ENCODE measurements at places on chromosomes 7 and 10.

- DNase-seq, result no peak
Observed at GRCh38 chr7:46168671-46169383, 247.8 kb upstream of the IGFBP3 start.

DNA sequence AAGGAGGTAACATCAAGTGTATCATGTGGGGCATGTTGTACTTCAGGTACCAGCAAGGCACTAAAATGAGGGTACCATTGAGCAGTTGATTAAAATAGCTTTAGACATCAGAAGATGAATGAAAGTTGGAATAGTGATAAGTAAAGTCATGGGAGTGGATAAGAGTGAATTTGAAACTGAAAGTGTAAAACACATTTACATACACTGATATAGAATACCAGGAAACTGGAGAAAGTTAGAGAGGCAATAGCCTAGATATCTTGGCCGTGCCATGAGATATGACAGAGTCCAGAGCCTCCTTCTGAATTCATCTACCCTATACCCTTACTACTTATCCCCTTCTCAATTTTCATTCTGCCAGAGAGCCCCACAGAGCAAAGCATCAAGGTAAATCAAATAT is 76.6 kb downstream of the GRM3 start:
- DNase-seq, result no peak

DNA sequence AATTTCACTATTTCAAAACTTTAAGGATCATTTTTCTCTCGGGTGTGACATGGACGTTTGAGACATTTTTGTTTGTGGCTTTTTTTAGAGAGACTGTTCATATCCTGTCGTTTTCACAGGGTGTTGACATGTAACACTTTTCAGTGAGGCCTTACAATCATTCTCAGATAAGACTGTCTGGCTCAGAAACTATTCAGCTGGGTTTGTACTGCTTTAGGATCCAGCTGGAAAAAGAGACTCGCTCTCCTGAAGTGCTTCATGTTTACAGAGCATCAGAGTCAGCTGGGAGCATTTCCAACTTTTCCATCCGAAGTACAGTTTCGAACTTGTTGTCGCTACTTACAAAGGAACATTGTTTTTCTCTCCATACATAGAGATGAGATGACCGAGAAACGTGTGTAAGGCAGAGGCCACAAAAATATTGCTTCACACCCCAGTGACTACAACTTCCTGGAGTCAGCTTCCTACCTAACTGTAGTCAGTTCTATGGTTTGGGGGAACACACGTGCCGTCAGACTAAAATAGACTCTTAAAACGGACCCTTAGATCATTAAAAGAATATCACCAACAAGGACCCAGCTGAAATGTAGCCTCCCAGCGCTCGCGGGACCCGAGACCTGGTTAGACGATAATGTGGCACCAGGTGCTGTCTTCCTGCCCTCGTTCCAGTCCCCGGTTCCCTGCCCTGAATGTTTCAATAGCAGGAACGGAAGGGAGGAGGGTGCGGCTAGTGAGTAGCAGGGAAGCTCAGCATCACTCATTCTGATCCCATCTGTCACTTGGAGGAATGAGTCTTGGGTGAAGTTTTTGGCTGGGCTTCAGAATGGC is 78.0 kb downstream of the MKI67 start:
- DNase-seq, result no peak

- DNase-seq, result no peak
Observed at GRCh38 chr10:19826712-19827111, 10.5 kb downstream of the PLXDC2 start.

GRCh38 chr10:49089557-49090188 is 25.6 kb downstream of the VSTM4 start:
- DNase-seq, result no peak

GRCh38 chr10:114870486-114870885 is 48.9 kb downstream of the FHIP2A start:
- no peak for DNase-seq

DNA sequence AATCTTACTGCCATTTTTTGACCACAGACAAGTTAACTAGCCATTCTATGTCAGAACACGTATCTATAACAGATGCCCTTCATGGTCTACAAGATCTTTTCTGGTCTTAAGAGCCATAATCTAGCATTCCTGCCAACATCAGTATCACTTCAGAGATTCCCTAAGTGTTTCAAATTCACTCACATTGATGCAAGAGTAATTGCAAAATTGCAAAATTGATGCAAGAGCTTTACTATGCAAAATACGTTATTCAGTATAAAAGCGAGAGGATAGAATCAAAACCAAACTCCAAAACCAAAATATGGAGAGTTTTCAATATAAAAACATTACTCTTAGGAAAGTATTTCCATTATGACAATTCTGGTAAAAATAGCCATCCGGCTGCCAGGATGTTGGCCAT is 38.1 kb upstream of the PPP1R17 start:
- DNase-seq, result no peak

GRCh38 chr10:60291344-60291930 is 98.2 kb downstream of the ANK3 start:
- peak; percentile 57 for DNase-seq

DNA sequence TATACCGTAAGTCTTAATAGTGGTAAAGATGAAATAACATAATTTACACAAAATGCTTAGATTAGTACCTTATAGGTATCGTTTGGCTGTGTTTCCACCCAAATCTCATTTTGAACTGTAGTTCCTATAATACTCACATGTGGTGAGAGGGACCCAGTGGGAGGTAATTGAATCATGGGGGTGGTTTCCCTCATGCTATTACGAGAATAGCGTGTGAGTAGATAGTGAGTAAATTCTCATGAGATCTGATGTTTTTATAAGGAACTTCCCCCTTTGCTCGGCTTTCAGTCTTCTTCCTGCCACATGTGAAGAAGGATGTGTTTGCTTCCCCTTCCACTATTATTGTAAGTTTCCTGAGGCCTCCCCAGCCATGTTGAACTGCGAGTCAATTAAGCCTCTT is 426.3 kb upstream of the POT1 start:
- no peak for DNase-seq

GRCh38 chr10:29240986-29241660 is 47.7 kb upstream of the LYZL1 start:
- peak; percentile 24 for DNase-seq

GRCh38 chr7:39908973-39909372 is 41.1 kb upstream of the CDK13 start:
- DNase-seq, result no peak

GRCh38 chr10:4384245-4384644 is 441.8 kb upstream of the AKR1E2 start:
- DNase-seq, result no peak

DNA sequence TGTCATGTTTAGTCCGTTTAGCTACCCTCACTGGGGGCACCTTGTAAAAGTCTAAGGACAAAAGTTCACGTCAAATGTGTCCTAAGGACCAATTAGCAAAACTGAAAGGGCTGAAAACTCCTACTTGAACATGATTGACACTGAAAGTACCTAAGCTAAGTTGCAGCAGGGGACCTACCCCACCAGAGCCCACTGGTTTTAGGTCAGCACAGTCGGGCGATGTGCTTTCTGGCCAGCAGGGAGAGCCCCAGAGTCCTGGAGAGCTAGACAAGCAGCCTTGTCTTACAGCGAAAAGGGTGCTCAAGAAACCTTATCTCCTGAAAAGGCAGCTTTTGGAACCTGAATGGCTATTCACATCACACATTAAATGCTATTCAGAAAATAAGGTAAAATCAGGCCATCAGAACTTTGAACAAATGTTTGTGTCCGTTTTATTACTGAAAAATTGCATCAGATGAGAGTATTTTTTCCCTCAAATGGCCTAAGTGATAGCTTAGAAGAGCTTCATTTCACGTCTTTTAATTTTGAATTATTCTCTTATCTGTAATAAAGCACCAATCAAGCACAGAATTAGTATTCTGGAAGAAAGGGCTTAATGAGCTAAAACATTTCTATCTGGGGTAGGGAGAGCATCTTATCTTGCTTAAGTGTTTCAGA is 52.2 kb upstream of the MKI67 start:
- peak; percentile 3 for DNase-seq

- DNase-seq, result no peak
Observed at GRCh38 chr7:102012941-102013461, 195.6 kb downstream of the CUX1 start.

- DNase-seq, result no peak
Observed at GRCh38 chr7:102974366-102975236, 61.8 kb downstream of the LRRC17 start.

GRCh38 chr7:120865191-120865981 is 7.4 kb upstream of the TSPAN12 start:
- no peak for DNase-seq

- DNase-seq, result peak; percentile 99
Observed at GRCh38 chr10:72254813-72255568, 18.7 kb upstream of the DDIT4 start.

GRCh38 chr7:40996233-40996677 is 706.6 kb downstream of the INHBA start:
- DNase-seq, result peak; percentile 37

GRCh38 chr7:100612730-100613390 is 520 bp downstream of the MOSPD3 start:
- DNase-seq, result no peak

DNA sequence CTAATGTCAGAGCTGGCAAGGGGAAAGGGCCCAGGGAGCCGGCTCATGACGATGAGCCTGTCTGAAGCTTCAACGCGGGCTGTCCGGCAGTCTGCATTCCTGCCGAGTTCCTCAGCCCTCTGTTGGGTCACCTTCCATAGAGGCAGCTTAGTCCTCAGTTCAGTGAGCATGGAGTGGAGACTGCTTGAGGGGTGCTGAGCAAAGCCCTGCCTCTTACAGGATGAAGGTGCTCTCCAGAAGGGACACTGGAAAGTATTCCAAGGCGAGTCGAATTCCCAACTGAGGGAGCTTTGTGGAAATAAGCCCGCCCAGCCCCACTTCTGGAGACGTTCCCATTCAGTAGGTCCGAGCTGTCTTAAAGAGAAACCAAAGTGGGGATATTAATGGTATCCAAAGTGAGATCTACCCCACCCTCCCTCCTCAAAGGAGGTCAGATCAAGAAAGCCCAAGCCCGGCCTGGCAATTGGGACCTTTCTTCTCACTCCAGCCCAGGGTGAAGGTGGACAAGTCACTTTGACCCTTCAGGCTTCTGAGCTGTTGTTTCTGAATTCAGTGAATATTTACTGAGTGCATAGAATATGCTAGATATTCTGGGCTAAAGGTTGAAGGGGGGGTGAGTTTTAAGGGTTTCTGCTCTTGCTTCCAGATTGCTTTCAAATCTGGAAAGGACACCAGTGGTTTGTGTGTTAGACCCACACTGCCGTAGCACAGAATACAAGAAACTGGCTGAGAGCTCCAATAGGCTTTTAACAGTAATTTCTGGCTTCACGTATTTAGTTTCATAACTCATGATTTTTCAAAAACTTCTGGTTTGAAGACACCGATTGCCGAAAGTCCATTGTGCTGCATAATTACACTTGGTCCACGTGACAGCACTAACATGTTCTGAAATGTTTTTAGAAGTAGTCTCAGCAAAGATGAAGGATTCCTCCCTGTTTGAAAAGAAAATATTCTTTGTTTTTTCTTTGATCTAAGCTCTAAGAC is 3.5 kb downstream of the EGFR start:
- DNase-seq, result no peak

DNA sequence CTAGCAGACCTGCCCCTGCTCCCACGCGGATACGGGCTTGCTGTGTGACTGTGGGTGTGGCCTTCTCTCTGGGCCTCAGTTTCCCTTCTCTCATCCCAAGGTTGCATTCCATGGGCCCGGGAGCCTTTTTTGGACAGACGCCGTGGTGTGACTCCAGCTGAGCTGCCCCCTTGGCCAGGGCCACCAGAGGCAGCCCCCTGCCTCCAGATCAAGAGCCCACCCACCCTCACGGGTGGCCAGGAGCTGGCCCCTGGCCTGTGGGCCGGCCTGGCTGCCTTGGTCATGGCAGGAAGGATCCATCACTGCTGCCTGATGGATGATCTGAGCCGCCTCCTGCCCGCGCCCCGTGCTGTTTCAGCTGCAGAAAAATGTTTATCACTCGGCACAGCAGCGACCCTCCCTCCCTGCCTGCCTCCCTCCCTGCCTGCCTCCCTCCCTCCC is 27.8 kb upstream of the ELFN1 start:
- DNase-seq, result no peak

DNA sequence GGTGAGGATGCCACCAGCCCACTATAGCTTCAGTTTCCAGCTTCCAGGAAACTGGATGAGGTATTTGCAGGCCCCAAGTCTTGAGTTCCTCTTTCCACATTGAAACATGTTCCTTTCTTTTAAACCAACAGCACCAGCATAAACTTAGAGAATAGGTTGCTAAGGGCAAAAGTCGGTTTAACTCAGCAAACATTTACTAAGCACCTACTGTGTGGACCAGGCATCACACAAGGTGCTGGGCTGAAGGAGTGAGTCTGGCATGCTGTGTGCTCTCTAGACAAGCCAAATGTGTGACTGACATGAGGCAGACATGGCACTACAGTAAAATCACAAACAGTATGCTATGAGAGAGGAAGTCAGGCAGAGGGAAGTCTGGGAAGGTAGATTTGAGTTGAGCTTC is 11.0 kb upstream of the RASSF4 start:
- no peak for DNase-seq

GRCh38 chr10:109215291-109216075 is 707.8 kb downstream of the XPNPEP1 start:
- no peak for DNase-seq

GRCh38 chr7:115267503-115267902 is 345.6 kb downstream of the MDFIC start:
- no peak for DNase-seq

GRCh38 chr10:123809632-123810031 is 82.0 kb downstream of the CPXM2 start:
- DNase-seq, result no peak

DNA sequence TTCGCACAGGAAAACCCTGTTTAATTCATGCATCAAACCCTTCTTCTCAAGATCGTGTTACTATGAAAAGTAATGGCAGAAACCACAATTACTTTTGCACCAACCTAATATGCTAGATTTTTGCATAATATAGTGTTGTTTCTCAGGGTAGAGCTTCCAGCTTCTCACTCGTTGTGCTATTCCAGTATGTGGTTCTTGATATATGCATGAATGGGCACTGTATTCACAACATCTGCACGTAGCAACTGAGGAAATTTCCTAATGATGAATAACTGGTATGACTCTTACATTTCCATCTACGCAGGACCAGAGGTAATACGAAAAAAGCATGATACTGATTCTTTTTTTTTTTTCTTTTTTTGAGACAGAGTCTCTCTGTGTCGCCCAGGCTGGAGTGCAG is 326.6 kb upstream of the GALNT17 start:
- DNase-seq, result no peak

GRCh38 chr10:80588546-80588945 is 50.8 kb downstream of the SH2D4B start:
- no peak for DNase-seq

Data from G401 (cell line).